NCI-H510A (cell line): ENCODE measurements at places on chromosomes 7 and 10.

- no peak for DNase-seq
Measured at GRCh38 chr7:30908681-30909080, 3.0 kb upstream of the AQP1 start.

DNA sequence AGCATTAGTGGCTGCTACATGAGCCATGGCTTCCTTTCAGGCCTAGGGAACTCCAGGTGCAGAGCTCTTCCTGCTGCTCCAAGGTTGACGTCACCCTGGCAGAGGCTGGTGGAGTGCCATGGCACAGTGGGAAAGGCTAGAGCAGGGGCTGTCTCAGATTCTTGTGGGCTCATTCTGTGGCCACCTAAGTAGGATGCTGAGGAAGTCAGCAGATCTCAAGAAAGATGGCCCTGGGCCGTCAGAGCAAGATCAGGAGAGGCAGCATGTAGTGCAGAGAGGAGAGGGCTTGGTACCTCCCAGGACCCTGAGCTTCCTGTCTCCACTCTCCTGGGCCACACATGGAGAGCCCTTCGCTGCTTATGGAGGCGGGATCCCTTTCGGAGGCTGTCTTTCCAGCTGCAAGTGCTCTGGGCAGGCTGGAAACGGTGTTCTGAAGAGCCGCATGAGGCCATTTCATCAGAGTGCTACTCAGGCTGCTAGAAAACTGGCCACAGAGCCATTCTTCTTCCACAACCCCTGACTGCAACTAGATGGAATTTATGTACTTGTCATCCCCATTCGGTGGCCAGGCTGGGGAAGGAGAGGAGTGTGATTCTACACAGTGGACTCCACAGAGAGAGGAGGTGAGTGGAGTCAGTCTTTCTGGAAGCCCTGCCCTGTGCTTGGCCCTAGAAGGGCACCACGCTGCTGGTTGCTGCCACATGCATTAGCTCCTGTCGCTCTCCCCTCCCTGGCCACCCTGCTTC is 304.2 kb downstream of the RPS24 start:
- DNase-seq, result no peak

DNA sequence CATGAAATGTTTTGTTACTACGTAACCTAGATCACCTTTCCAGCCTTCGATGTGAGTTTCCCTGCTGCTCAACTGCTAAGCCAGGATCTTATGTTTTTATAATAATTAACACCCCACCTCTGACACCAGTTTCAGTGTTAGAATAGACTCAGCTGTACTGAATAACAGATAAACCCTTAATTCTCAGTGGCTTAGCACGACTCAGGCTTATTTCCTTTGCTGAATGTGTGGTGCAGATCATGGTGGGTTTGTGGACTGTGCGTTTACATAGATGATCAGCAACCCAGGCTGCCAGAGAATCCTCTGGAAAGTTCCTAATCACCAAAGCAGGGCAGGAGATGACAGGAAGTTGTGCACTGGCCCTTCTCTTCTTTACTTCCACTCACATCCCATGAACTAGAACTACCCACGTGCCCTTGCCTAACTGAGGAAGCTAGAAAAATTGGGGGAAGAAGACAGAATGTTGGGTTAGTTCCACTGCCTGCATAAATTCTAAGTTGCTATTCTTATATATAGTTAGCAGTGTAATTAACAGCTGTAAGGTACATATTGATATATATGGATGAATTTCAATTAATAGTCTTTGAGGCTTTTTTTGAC is 111.8 kb downstream of the MAPK8 start:
- DNase-seq, result no peak

GRCh38 chr7:147173883-147174282 is 1057.3 kb downstream of the CNTNAP2 start:
- no peak for DNase-seq

DNA sequence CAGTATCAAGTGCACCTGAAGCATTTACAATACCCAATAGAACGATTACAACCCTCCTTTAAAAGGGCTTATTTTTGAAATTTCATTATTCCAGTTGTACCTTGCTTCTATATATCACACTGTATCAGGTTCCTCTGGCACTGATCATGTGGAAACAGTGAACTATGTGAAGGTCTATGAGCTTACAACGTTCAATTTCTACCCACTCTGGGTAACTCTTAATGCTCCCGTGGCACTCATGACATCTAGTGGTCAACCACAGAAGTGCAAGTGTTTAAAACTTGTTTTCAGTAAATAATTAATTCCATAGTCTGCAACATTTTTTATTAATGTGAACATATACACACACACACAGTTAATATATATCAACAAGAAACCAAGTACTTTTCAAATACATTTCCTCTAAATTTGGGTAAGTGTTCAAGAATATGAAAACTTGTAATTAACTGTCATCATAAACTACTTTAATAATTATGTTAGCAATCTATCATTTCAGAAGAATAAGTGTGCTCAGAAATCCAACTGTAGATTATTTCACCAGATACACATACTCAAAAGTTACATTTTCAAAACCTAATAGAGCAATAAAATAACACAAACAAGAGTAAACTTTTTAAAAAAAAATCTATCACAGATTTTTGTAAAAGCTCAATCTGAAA is 61.0 kb downstream of the MPP7 start:
- DNase-seq, result peak; percentile 11

DNA sequence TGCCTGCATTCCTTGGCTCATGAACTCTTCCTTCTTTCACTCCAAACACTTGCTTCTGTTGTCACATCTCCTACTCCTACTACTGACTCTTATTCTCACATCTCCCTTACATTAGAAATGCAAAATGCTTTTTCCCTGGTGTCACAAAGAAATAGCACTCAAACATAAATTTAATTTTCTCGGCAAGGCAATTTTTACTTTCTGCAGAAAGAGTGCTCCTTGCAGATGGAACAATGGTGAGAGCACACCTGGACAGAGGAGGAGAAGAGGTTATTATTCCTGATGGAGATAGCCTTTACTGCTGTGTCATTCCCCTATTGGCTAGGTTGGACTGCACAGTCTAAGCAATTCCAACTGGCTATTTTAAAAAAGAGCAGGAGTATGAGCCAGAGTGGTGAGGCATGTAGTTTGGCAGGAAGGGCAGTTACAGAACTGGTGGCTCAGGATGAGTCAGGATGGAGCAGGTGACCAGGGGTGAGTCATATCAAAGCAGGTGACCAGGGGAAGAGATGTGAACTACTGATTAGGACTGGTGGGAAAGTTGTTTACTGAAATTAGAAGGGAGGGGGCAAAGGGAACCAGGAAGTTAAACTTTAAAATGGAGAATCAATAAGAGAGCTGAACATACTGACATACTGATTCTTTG is 52.9 kb downstream of the CYP2C9 start:
- DNase-seq, result no peak

GRCh38 chr7:11192506-11192905 is 218.8 kb downstream of the PHF14 start:
- no peak for DNase-seq

DNA sequence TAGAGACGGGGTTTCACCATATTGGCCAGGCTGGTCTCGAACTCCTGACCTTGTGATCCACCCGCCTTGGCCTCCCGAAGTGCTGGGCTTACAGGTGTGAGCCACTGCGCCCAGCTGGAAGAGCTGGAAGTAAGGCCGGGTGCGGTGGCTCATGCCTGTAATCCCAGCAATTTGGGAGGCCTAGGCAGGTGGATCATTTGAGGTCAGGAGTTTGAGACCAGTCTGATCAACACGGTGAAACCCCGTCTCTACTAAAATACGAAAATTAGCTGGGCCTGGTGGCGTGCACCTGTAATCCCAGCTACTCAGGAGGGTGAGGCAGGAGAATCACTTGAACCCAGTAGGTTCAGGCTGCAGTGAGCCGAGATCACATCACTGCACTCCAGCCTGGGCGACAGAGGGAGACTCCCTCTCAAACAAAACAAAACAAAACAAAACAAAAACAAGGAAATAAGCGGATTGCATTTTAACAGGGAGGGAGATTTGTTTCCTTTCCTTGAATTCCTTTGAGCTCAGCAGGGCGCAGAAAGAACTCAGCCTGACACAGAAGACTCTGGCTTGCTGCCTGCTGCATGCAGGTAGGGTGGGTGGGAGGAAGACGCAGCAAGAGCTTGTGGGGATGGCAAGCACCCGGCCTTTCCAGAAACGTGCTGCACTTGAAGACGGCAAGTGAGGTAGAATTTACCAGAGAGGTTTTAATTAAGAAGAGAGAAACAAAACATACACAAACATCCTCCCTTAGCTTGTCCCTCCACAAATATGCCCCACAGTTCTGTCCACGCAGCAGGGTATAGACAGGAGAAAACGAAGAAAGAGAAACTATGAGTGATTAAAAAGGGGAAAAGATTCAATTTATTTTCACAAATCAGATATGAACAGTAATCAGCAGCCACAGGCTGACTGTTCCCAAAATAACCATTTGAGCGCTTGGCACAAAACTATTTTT is 148.0 kb downstream of the RNF216 start:
- DNase-seq, result no peak

- DNase-seq, result no peak
Measured at GRCh38 chr7:29588212-29588611, 24.6 kb downstream of the PRR15 start.

GRCh38 chr10:101768791-101769170 is 7.1 kb downstream of the FGF8 start:
- DNase-seq, result no peak

- no peak for DNase-seq
Measured at GRCh38 chr7:4045450-4045849, 636.6 kb upstream of the FOXK1 start.

DNA sequence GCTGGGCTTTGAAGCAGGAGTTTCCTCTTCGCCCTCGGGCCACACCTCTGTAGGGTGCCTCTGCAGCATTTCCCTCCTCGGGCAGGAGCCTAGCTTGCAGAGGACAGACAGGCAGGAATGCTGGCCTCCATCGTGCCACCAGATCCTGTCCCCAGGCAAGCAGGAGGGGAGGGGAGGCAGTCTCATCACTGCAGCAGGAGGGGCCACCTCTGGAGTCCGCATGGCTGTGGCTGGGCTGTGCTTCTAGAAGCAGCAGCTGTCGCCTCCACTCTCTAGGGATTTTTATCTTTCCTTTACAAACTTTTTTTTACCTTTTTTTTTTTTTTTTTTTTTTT is 181.4 kb downstream of the CUX1 start:
- no peak for DNase-seq

DNA sequence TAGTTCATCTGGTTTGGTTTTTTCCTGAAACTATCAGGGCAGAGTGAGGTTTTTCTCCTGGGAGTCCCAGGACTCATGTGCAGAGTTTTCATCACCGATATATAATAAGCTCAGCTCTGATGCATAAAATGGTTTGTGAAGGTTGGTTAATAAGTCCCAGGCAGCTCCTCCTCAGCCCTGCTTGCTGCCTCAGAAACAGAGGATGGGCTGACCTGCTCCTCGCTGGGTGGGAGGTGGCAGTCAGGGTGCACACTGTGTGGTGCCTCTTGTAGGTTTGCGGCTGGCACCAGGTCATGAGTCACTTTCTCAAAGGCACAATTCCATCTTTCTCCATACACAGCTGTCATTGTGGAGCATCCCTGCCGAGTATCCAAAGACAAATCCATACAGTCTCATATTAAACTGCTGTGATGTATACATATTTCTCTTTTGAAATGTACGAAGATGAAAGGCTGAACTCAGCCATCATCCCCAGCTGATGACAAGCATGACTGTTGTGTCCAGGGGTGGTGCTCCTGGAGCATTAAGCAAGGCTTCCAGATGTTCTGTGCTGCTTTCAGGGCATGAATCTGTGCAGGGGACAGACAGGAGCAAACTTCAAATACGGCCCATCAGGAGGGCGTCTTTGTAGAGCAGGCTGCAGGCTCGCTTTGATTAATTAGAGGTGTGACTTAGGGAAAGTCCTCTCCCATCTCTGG is 125.7 kb upstream of the NPS start:
- DNase-seq, result no peak

- no peak for DNase-seq
Measured at GRCh38 chr10:112497347-112497950, 50.4 kb downstream of the VTI1A start.

- DNase-seq, result no peak
Measured at GRCh38 chr10:6473901-6474370, 106.1 kb downstream of the PRKCQ start.

DNA sequence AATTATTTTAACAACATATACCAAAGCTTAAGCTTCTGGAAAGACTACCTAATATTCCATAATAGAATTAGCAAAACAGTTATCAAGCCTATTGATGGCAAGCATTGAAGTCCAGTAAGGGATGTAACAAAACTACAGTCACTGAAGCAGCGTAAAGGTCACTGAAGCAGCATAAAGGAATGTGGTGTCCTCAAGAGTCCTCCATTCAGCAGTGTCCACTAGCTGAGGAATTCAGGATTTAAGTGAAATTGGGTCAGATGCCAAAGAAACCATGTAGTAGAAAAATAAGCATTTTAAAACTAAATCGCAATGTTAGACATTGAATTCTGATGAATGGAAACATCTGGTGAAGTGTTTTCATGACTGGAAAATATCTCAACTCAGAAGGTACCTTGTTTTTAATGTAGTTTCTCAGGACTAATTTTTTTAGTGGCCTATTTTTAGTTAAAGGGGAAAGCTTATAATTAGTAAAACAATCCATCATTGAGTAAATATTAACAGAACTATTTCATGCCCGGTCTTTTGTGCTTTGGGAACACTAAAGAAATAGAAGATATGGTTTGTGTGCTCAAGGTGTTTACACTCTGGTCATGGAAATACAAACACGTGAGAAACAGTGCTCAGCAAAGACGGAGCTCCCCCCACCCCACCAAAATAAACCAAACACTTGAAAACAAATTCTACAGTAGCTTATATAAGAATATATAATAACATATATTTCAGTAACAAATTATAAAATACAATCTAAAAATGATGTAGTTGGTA is 121.4 kb downstream of the CDK14 start:
- DNase-seq, result no peak

DNA sequence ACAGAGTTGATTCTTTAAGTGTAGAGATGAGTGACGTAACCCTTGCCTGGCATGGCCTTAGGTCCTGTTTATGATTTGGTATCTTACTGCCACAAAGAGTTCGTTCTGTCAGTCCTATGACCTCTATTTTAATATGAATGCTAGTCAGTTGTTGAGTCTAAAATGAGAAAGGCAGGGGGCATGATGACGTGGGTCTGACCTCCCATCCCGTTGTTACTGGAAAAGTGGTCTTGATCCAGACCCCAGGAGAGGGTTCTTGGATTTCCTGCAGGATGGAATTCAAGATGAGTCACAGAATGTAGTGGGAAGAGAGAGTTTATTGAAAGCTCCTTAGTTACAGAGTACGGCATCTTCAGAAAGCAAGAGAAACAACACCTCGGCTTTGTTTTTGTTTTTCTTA is 317.0 kb upstream of the COBL start:
- DNase-seq, result no peak

DNA sequence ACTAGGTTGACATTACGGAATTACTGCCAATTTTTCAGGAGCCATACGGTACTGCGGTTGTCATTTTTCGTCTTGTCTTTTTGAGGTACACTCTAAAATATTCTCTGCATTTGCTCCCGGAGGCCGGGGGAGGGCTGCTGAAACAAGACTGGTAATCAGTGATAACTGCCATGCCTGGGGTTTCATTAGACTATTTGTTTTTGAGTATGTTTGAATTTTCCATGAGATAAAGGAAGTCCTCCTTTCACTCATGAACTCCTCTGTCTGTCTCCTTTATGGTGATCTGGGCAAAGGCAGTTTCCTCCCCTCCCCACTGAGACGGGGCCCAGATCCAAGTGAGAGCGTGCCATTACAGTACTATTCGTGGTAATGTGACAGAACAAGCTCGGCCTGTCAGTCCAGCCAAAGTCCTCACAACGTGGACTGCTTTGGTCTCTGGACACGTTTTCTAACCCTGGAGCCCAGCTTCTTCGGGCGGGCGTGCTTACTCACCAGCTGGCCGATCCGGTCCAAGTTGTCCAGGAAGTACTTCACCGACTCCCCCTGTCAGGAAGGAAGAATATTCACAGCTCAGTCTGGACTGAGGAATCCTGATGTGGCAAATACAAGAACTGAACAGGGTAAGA is 45.1 kb downstream of the AMZ1 start:
- no peak for DNase-seq

GRCh38 chr10:4217187-4217586 is 432.2 kb upstream of the KLF6 start:
- no peak for DNase-seq
